ENCODE measurements at places on chromosomes 7 and 10. TPM values are rescaled to one million over a fixed set of nuclear protein-coding genes. Genes with fewer than 3 reads are reported as not detected.

DNA sequence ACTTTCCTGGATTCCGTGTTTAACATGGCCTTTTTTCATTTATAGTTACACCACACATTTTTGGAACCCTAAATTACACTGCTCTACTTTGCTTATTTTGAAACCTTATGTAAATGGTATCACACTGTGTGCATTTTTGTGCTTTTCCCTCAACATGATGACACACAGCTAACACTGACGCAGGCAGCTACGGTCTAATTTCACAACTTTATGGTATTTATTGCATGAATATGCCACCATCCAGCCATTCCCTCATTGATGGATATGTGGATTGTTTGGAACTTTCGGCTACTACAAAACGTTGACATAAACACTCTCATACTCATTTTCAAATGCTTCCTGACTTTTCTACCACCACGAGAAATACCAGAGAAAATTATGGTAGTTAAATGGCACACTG lies 6.9 kb downstream of the PAPOLB start:
- DNase-seq: no peak

DNA sequence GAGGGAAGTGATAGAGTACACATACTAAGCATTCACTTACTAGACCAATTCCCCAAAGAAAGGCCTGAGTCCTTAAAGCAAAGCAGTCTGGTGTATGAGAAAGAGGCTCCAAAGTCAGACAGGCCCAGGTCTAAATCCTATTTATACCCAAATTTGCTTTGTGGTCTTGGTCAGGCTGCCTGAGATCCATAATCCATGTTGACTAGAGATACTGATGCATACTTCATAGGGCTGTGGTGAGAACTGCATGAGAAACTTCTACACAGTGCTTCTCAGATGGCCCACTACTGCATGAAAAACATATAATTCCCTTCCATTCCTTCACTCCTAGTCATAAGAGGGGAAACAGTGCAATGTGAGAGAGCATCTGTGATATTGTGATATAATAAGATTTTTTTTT lies 81.6 kb upstream of the SP4 start:
- no peak for DNase-seq

- DNase-seq: no peak
Measured at GRCh38 chr10:131729938-131730660, 170.7 kb upstream of the PPP2R2D start.

- DNase-seq: peak; percentile 64
Measured at GRCh38 chr7:100894860-100895700, 608 bp downstream of the ACHE start.

- no peak for DNase-seq
Measured at GRCh38 chr7:84693483-84693882, 493.4 kb downstream of the SEMA3D start.

DNA sequence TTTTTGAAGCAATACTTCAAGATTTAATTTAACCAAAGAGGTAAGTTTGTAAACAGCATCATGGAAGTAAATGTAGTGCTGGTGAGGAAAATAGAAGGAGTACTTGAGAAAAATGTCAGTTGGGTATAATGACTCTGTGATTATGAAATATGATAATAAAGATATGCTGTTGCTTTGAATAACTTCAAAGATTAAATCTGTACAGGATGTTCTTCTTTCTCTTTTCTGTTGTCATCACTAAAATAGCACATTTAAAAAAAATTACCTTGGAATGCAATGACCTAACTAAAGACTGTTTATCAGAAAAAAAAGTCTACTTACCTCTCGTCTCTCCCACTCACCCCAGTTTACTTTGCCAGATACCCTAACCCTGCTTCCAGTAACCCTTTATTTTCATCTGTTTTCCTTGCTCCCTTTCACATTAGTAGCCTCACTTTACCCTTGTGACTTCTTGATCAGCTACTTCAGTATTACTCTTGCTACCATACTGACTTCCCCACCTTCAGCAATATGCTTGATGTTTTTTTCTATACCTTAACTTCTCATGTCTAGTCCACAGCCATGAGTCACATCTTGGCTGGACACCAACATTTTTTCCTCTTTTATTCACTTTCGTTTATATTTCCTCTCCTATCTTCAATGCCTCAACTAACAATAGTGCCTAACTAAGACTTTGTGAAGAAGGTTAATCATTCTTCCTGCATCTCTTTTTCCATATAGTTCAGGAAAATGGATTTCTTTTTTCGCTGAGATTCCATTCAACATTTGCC lies 29.7 kb upstream of the TAS2R16 start:
- no peak for DNase-seq

DNA sequence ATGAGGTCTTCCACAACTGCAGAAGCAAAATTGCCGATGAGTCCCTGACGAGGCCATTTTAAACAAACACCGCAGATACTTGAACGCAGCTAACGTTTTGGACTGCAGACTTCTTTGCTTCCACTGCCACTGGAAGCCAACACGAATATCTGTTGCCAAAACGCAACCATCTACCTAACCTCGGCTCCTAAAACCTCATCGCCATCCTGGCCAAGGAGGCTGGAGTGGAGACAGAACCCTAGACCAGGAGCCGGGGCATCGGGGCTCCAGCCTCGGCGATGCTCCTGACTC lies 493 bp downstream of the WDR91 start:
- DNase-seq: no peak

GRCh38 chr10:49528977-49529506 lies 9.9 kb downstream of the ERCC6 start:
- no peak for DNase-seq

GRCh38 chr7:3895341-3896116 lies 594.5 kb downstream of the SDK1 start:
- no peak for DNase-seq

PSPH gene
- 4.8 TPM for total RNA-seq

UNCX gene
- not detected for total RNA-seq

CDNF gene
- total RNA-seq: 17.4 TPM

SPAG6 gene
- not detected for total RNA-seq

HKDC1 gene
- total RNA-seq: not detected

PGAM2 gene
- 449 TPM for total RNA-seq

FEZF1 gene
- not detected for total RNA-seq

SHTN1 gene
- 0.78 TPM for total RNA-seq
